Fibroblast of skin of scalp (primary cell): ENCODE measurements at places on chromosomes 1 and 21.

DNA sequence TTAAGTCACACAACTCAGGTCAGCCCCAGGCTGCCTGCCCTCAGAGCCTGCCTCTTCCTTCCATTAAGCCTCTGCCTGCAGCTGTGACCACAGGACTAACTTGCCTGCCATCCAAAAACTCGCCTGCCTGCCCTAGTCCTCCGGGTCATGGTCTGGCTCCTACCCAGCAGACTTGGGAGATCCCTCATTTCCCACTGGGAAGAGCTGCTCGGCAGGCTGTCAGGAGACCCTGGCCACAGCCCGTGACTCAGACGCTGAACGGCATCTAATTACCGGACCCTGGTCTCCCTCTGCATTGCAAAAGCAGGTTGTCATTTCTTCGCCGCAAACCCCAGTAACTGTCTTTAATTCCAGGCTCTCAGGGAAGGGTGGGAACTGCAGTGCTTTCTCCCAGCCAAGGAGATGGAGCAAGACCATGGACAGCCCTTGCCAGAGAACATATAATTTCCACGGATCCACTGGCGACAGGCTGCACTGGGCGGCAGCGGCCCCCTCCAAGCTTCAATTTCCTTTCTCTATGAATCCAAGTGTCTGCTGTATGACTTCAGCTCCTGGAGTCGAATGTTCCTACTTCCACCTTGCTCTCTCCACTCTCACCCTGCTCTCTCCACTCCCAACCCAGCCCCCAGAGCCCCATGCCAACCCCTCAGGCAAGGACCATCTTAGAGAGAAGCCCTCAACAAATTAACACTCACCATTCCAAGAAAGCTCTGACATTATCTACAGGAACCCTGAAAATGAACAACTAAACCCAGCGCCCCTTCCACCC lies 20.4 kb downstream of the OLFML2B start:
- DNase-seq, result peak; percentile 99

- DNase-seq, result no peak
Observed at GRCh38 chr1:45411510-45411899, 71.3 kb upstream of the MUTYH start.

GRCh38 chr1:45211076-45211475 lies 4.7 kb upstream of the ZSWIM5 start:
- DNase-seq, result no peak

DNA sequence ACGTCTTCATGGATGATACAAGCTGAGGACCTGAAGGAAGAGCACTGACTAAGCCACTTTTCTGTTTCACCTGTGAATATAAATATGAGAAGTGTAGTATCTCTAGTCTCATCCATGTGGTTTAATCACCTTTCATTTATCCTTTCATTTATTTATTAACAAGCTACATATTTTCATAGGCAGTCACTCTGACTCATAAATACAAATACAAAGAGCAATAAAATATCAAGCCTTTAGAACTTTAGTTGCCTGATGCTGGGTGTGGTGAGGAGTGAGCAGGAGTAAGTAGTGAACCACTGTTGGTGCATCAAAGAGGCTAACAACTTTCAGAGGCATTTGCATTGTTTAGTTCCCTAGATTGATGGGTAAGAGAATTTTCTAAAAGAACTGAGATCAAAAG lies 269.0 kb upstream of the C1orf87 start:
- DNase-seq, result no peak

DNA sequence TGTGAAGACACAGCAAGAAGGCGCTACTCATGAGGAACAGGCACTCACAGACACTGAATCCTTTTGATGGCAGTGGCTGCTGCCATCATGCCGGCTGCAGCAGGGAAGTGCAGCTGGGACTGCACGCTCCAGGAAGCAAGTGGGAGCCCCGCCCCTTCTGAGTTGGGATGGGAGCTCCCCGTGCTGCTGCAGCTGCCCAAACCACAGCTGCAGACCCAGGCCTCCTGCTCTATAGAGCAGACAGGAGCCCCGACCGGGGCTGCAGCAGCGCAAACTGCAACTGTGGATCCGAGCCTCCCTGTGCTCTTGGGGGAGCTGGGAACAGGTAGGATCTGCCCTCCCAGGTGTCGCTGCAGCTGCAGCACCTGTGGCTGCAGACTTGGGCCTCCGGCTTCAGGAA lies 65.2 kb upstream of the MARK1 start:
- no peak for DNase-seq

DNA sequence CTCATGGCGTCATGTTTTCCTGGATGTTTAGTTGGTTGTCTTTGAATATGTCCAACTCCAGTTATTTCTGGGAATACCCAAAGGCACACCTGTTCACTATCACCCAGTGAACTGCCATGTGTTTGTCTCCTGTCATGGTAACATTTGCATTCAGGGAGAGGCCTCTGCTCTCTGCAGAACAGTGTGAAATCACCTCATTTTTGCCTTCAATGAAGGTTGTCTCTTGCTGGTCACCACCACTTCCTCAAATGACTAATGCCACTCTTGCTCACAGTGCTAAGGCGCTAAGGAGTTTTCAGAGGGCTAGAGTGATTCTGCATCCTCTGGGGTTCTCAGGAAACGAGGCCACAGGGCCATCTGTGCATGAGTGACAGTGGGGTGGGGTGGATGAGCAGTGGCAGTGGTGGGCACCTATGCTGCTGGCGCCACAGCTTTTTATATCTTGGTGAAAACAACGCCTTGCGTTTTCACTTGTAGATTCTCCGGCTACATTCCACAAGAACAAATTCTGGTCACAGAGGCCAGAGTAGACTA lies 60.0 kb upstream of the ATP5PO start:
- DNase-seq, result peak; percentile 35

DNA sequence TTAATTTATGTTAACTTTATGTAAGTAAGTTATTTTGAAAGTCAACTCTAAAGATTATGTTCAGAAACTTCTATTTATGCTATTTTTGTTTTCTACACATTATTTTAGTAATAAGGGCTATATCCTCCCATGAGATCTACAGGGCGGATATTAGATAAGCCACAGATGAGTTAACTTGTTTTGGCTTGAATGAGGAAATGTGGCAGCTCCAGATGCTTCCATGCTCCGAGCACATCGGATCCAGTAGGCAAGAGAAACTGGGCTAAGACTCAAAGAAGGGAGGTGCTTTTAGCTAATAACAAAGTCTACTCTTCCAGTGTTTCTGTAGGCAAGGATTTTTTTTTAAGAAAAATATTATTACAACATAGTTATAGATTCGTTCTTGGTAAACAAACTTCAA lies 20.0 kb upstream of the LAMC1 start:
- DNase-seq, result no peak

- DNase-seq, result peak; percentile 89
Observed at GRCh38 chr1:115373305-115373704, 35.3 kb upstream of the NGF start.

GRCh38 chr1:84164161-84164560 lies 20.1 kb downstream of the PRKACB start:
- peak; percentile 17 for DNase-seq

DNA sequence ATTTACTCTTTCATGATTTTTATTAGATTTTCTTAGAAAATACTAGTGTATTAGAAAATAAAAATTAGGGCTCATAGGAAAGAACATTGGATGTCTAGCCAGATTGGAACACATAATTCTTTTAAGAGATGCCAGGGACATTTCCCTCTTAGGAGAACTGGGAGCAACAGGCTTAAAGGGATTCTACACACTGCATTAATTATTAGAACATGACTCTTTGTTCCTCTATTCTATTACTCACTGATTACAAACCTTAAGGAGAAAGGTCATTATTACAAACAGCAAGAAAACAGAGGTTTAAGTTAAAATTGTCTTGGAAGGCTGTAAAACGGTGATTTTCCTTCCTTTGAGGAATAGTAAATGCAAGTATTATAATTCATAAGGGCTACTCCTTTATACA lies 32.9 kb upstream of the VAV3 start:
- no peak for DNase-seq

- no peak for DNase-seq
Observed at GRCh38 chr1:117565745-117566455, 39.9 kb upstream of the TENT5C start.

DNA sequence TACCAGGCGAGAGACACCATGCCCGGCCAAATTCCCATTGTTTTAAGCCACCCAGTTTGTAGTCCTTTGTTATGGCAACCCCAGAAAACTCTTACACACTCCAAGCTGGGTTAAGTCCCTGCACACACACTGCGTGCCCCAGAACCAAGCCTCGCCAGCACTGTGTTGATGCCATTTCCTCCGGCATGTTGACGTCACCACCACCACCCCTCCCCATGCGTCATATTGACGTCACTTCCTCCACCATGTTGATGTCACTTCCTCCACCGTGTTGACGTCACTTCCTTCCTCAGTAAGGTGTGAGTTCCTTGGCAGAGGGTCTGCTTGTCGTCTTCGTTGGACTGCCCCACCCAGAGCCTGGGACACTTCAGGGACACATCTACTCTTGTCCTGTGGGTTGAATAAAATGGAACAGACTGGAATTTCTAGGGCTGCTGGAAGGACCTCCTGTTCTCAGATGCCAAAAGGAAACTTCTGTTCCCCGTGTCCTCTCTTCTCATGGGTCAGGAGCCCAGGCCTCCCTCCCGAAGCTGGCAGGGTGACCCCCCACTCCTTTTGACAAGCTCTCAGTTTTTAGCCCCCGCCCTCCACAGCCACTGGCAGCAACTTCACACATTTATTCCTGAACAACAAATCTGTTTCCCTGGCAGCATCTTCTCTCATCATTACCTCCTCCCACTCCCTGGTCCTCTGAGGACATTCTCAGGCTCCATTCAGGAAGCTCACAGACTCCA lies 643.3 kb downstream of the NPHP4 start:
- DNase-seq, result no peak

- peak; percentile 87 for DNase-seq
Observed at GRCh38 chr1:1013105-1013921, at the start of gene ISG15. TSS of gene ISG15 (plus strand) at chr1:1013497. CDS start at chr1:1013574, 77 bp downstream.

GRCh38 chr21:29711236-29711635 lies 228.6 kb downstream of the GRIK1 start:
- DNase-seq, result peak; percentile 59

DNA sequence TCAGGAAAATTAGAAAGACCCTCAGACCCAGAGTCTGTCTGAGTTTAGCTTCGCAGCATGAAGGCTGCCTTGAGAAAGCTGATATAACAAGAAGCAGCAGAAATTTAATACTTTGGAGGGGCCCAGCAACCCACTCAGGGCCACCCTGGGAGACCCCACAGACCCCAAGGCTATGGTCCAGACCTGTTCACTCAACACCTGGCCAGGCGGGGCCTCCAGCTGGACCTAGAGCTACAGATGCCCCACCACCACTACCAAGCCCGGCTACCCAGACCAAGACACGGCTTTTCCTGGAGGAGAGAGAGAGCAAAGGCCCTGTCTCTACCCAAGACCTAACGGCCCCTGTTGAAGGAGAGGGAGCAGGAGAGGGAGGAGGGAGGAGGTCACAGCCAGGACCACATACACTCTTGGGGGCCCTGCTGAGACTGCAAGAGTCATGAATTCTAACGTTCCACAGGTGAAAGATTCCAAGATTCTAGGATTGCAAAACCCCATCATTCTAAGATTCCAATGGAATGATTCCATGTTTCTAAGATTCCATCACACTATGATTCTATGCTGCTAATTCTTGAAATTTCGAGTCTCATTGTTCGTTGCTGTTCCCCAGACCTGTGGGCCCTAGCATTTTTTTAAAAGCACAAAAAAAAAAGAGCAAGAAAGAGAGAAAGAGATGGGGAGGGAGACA lies 53.2 kb downstream of the LACTBL1 start:
- DNase-seq, result peak; percentile 48

- DNase-seq, result no peak
Observed at GRCh38 chr1:118116401-118116800, 68.6 kb downstream of the SPAG17 start.

DNA sequence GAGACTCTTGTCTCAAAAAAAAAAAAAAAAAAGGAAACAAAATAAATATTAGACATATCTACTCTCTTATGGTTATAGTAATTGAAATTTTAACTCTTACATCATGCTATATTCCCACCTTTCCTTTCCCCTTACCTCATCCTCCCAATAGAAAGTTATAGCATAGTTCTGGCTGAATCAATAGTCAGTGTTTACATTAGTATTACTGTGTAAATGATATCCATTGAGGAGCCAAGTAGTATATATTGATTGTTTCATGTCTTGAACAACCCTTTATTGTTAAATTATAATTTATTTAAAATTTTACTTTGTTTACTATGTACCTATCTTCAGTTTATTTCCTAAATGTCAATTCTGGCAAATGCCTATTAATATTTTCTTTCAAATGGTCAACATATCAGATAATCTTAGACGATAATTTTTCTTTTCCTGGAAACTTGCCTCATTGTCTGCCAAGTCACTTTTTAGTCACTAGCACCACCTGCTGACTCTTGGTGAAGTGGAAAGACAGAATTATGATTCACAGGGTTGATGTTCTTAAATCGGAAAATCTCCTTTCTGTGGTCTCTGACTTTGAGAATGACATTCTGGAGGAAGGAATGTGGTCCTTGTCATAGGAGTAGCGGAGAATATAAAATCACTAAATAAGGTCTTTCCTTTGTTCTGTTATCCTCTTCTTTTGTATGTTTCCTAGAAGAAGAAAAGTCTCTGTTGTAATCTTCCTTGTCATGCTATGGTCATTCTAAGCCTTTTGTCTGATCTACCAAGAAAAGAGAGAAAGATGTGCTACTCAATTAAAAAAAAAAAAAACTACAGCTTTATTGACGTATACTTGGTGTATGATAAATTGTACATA lies 8.6 kb downstream of the HJV start:
- DNase-seq, result peak; percentile 88

- no peak for DNase-seq
Observed at GRCh38 chr1:237235091-237235490, 193.1 kb downstream of the RYR2 start.

DNA sequence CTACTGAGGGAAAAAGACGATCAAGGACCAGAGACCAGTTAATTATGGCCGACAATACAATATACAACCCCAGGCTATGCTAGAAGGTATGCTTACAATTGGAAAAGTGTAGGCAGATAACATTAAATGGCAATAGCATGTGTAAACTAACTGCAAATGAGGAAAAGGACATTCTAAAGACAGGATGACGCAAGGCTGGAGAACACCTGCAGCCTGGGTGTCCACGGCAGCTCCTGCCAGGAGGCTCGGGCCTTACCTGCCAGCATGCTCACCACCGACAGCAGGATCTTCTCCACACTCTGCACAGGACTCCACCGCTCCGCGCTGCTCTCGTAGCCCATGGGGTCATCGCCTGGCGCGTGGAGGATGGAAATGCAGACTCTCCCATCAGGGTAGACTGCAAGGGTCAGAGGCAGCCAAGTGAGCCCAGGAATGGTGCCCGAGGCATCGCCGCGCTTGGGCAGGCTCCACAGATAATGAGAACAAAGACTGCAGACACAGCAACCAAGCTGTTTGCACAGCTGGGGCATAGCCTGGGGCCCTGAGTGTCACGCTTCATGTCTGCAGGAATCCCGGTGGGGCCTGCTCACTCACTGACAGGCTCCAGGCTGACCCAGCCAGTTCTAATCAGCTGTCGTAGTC lies 28.2 kb downstream of the UBE2G2 start:
- DNase-seq, result no peak

- DNase-seq, result no peak
Observed at GRCh38 chr1:54156201-54156600, 3.4 kb upstream of the CDCP2 start.

DNA sequence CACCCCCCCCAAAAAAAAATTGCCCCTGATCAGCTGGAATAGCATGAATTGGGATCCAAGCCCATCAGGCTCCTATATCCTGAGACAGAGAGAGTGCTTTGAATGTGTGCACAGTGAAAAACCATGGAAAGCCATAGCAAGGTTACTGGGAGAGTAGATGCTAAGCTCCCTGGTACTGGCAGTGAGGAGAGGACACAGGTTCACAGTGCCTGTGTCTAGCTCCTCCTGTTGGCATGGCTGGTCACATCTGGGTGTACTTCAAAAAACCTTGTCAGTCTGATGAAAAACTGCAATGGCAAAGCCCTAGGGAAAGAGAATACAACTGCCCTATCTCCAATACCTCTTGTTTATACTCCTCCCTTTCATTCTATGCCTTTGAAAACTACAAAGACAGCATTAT lies 12.9 kb downstream of the COPA start:
- no peak for DNase-seq
